ENCODE measurements at places on chromosomes 5 and 9.

DNA sequence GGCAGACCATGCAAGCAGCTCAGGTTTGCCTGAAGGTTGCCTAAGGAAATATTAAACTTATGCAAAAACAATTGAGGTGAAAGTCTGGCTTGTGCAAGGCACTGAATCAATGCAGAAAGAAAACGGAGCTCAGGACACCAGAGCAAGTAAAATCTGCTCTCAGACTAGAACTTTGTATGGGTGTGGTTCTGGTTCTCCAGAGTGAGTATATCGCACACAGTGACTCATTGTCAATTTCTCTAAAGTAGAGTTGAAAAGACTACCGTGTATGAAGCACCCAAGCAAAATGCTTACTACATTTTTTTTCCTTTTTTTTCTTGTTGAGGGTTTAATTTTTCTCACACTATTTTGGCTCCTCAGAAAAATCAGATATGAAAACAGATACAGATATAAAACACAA is 650.3 kb upstream of the CDH10 start:
- no peak for DNase-seq

- DNase-seq: no peak
Observed at GRCh38 chr9:76150013-76150412, 244.2 kb downstream of the RFK start.

GRCh38 chr9:129131300-129132145 is 20.3 kb downstream of the PTPA start:
- peak; percentile 89 for DNase-seq

DNA sequence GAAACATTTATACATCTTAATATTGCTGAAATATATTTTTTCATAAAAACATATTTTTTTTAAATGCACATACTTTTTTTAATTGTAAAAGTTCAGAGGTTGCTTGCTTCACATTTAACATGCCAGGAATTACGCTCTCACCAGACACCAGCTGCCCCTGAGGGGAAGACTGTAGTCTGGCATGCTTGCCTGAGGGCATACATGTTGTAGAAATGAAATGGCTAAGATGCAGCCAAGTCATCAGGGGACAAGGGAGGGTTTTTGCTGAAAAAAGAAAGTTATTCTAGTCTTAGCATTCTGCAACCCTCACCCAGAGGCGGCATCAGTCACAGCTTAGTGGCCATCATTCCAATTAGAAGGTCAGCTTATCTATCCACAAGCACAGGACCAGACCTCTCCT is 426.7 kb upstream of the FTMT start:
- no peak for DNase-seq

- no peak for DNase-seq
Observed at GRCh38 chr5:181235323-181235688, 8.4 kb downstream of the RACK1 start.

- DNase-seq: no peak
Observed at GRCh38 chr9:86082870-86083269, 16.5 kb downstream of the GOLM1 start.

- DNase-seq: peak; percentile 28
Observed at GRCh38 chr5:120449501-120449900, 14.6 kb upstream of the PRR16 start.

- DNase-seq: no peak
Observed at GRCh38 chr9:8628791-8629190, 829.2 kb upstream of the DMAC1 start.

DNA sequence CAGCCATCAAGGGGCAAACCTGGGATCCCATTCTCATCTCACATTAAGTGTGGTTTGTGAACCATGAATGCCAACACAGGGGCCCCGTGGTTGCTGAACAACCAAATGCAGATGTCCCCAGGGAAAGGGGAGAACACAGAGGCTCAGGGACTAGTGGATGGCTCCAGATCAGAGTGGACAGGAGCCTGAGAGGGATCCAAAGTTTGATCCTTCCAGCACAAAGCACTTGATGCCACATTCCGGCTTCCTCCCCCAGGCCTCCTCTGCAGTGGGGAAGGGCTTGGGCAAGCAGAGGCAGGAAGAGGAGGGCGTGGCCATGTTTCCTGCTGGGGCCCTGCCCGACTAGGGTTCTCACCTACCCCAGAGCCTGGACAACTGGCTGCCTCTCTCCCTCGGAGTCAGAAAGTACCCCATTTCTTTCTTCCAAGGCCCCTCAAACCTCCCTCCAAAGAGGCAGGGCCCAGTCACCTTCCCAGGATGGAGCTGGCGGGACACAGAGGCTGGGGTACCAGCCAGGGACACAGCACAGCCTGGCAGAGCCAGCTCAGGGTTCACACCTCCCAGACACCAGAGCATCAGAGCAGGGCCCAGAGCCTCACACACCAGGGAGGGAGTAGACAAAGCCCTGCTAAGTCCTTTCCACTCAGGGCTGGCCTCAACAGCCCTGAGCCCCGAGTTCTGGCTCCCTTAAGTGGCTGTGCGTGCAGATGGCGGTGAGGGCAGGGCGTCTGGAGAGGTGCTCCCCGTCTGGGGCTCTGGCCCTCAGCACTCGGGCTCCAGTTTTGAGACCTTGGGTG is 4.3 kb upstream of the RNF44 start:
- peak; percentile 42 for DNase-seq

GRCh38 chr9:37324261-37324683 is 98.2 kb upstream of the GRHPR start:
- no peak for DNase-seq

GRCh38 chr5:96565582-96566265 is 96.5 kb upstream of the CAST start:
- DNase-seq: peak; percentile 70

DNA sequence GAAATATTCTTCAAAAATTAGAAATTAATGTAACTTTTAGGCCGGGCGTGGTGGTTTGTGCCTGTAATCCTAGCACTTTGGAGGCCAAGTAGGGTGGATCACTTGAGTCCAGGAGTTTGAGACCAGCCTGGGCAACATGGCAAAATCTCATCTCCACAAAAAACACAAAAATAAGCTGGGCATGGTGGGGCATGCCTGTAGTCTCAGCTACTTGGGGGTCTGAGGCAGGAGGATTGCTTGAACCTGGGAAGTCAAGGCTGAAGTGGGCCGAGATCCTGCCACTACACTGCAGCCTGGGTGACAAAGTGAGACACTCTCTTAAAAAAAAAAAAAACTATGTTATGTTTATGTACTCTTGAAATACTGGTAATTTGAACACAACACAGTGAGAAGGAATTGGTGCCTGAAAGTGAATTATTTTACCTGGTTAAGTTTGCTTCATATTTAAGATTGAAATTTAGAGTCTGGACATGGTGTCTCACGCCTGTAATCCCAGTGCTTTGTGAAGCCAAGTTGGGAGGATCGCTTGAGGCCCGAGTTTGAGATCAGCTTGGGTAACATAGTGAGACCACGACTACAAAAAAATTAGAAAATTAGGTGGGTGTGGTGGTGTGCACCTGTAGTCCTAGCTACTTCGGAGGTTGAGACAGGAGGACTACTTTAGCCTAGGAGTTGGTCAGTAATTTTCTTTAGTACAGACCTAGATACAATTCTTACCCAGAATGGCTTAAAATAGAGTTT is 15.0 kb downstream of the ARRDC3 start:
- DNase-seq: no peak

GRCh38 chr9:137545123-137545522 is 5.1 kb downstream of the PNPLA7 start:
- DNase-seq: peak; percentile 72

GRCh38 chr9:86601697-86602096 is 247.5 kb upstream of the TUT7 start:
- DNase-seq: no peak

GRCh38 chr5:68172314-68172713 is 43.2 kb upstream of the PIK3R1 start:
- DNase-seq: no peak

DNA sequence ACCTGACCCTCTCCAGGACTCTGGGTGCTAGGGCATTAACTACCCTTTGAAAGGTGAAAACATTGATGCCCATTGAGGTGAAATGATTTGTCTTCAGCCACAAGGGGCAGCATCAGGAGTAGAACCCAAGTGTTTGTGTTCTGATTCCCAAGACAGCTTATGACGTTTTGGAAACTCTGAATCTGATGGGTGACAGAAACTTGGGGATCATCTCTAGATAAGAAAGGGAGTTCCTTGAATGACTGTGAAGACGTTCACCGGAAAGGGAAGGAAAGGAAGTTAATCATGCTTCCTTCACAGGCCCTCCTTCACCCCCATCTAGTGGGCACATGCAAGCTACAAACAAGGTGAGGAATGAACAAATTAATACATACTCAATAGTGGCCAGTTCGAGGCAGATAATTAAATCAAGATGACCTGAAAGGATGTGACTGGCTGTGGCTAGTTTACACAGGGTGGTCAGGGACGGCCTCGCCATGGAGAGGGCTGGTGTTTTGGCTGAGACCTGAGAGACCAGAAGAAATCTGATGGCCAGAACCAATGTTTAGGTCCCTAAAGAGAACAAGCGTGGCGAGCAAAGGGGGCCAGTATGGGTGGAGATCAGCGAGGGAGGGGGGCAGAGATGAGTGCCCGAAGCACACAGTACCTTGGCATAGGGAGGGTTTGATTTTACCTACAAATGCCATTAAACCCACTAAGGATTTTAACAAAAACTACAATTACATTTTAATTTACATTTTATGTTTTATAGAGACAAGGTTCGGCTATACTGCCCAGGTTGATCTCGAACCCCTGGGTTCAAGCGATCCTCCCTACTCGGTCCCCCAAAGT is 937 bp upstream of the SLC26A2 start:
- peak; percentile 61 for DNase-seq

DNA sequence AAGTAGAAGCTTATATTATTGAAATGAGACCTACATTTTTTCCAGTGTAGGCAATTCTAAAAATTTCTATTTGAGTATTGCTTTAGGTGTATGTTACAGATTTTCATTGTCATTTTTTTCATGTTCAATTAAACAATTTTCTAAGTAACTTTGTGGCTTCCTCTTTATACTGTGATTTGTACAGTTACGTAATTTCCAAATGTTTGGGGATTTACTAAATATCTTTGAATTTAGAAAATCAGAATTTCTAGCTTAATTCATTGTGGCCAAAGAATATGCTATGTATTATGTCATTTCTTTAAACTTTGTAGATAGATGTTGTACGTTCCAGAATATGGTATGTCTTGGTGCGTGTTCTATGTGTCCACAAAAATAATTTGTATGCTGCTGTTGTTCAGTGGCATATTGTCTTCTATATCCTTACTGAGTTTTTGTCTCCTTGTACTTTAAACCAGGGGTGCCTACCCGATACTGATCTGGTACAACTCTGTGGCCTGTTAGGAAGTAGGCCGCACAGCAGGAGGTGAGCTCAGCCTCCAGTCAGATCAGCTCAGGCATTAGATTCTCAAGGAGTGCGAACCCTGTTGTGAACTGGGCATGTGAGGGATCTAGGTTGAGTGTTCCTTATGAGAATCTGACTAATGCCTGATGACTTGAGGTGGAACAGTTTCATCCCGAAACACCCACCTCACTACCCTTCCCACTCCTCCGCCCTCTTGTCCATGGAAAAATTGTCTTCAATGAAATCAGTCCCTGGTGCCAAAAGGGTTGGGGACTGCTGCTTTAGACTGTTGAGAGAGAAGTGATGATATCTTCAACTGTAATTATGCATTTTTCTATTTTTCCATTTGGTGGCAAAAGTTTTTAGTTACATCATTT is 63.5 kb downstream of the UBE2R2 start:
- no peak for DNase-seq

GRCh38 chr9:98745470-98745869 is 36.7 kb upstream of the GABBR2 start:
- DNase-seq: no peak

GRCh38 chr5:107519900-107520354 is 150.8 kb downstream of the EFNA5 start:
- DNase-seq: peak; percentile 7

- DNase-seq: no peak
Observed at GRCh38 chr5:55037890-55038289, 13.8 kb downstream of the GZMK start.

GRCh38 chr5:126488443-126489065 is 65.3 kb downstream of the GRAMD2B start:
- no peak for DNase-seq

DNA sequence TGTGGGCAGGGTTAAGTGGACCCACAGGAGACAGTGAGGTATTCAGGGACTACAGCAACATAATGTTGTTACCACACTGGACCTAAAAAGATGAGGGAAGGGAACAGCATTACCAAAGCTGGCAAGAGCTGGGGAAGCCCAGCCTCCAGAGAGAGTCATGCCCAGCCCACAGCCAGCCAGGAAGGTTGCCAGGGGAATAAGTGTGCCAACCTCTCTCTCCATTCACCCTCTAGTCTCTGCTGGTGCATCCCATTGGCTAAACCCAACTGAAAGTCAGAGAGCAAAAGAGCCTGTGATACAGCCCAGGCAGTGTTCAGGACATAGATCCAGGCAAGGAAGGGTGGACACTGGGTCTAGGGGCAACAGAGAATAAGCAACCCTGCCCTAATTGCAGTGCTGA is 35.8 kb upstream of the AFAP1L1 start:
- no peak for DNase-seq

- no peak for DNase-seq
Observed at GRCh38 chr9:85631809-85632208, 109.9 kb downstream of the AGTPBP1 start.

- DNase-seq: no peak
Observed at GRCh38 chr5:14281746-14282181, 138.6 kb downstream of the TRIO start.

GRCh38 chr5:15719784-15720183 is 219.8 kb downstream of the FBXL7 start:
- no peak for DNase-seq

DNA sequence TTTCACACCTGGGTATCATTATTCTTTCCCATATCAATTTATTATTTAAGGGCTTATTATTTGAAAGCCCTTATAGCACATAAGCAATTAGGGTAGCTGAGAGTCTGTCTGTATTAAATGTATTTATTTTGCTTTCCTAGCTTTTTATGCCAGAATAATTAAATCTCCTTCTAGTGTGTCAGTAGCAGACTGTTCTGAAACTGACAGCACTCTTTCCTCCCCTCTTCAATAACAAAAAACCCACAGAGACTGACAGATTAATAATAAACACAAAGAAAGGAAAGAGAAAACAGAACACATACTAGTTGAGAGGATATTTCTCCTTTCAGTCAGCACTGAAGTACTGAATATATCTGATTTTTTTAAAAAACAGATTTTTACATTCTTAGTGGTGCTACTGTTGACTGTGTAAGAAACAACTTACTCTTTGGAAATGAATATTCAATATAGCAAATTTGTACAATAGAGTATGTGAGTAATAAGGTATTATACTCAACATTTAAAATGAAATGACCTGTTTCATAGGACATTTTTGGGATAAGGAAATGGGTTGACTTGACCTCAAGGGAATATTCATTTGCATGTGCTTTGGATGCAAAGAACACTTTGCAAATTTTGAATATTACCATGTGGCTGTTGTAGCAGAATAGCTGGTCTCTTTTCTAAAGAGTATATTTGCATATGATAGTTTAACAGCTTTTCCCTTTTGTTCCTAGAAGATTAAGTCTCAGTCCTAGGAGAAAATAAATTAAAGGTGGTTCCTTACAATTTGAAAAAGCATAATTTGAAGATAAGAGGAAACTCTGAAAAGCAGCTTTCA is 208.3 kb downstream of the SPATA31D1 start:
- DNase-seq: no peak

GRCh38 chr9:72390907-72391306 is 25.9 kb upstream of the ZFAND5 start:
- no peak for DNase-seq

- DNase-seq: no peak
Observed at GRCh38 chr9:135081731-135082130, 5.7 kb upstream of the OLFM1 start.

GRCh38 chr9:2722715-2723114 is 5.4 kb downstream of the KCNV2 start:
- DNase-seq: peak; percentile 29

GRCh38 chr5:175657593-175658271 is at the start of gene HRH2:
Gene HRH2, plus strand, starts transcription at chr5:175658071. Its CDS starts 25,163 bp downstream, at chr5:175683234.
- DNase-seq: no peak

- no peak for DNase-seq
Observed at GRCh38 chr5:90530736-90531487, 1.5 kb upstream of the LYSMD3 start.
